HepG2 (cell line): ENCODE measurements at places on chromosomes 5 and 9.

GRCh38 chr5:15609076-15609725, 109.2 kb downstream of the FBXL7 start:
- no peak for DNase-seq

GRCh38 chr5:78776637-78777036, 128.1 kb upstream of the LHFPL2 start:
- DNase-seq, result peak; percentile 27

- no peak for DNase-seq
Measured at GRCh38 chr9:116943970-116944369, 256.9 kb downstream of the TRIM32 start.

DNA sequence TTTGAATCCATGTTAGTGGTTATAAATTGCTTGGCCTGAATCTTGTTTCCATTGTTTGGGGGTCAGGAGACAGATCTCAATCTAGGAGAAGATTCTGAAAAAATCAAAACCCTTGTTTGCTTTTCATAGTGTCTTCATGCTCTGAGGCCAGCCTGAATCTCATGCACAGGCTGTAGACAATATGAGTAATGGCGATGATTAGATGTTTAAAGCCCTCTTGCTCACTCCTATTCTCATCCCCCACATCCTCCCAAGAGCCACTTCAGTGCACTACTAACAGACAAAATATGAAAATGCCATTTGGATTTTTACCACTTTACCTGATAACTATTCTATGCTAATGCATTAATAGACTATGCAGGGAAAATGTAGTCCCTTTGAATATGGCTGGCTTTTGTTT, 129.4 kb downstream of the NUDT12 start:
- DNase-seq, result no peak

DNA sequence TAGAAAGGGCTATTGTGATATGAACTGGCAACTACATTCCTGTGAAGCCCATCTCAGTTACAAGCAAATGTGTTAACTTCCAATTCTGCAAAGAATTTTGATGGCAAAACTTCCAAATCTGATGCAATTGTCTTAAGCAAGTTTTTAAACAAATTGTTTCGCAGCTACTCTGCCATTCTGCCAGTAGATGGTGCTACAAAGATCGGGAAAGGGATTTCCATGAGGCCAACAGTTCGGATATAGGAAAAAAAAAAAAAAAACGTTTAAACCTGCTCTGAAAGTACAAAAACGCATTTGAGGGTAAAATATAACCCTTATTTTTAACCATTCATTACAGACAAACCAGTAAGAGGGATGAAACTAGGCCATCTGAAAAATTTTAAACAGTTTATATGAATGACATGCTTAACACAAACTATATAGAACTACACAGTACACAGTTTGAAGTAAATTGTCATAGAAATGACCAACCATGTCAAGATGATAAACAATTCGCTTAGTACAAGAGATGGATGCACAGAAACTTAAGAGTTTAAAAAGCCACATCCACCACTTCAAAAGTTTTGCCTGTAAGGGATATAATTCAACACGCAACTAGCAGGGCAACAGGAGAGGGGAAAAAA, 2.2 kb downstream of the HNRNPA0 start:
- peak; percentile 73 for DNase-seq
